NCI-H446 treated with DMSO at 0.1 percent for 48 hours (cell line): ENCODE measurements at places on chromosomes 11 and 22.

DNA sequence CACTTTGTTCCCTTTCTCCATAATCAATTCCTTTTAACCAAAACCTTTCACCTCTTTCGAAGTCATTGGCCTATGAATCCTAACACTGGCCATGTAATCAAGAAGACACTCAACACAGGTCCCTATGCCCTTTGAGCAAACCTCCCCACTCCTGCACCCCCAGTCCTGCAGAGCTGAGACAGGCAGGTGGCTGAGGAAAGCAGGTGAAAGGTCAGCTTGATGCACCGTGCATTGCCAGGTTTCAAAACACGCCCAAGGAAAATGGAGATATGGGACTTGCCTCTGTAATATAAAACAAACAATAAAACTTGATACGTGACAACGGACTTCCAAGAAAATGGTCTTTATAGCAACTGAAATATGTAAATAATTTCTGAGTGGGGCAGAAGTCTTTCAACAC lies 10.6 kb downstream of the CPT1A start:
- no peak for DNase-seq

GRCh38 chr11:46899501-46900025 lies 18.8 kb downstream of the LRP4 start:
- DNase-seq: no peak

GRCh38 chr11:267491-267994 lies 10.7 kb upstream of the NLRP6 start:
- DNase-seq: no peak

- peak; percentile 80 for DNase-seq
Measured at GRCh38 chr22:35835998-35836691, 118.5 kb downstream of the APOL5 start.

- DNase-seq: no peak
Measured at GRCh38 chr11:134533511-134533910, 121.5 kb upstream of the B3GAT1 start.

- no peak for DNase-seq
Measured at GRCh38 chr11:114059278-114059983, at the start of gene ZBTB16. Gene ZBTB16, plus strand, starts transcription at chr11:114059711. Its CDS starts 3,590 bp downstream, at chr11:114063301.

GRCh38 chr11:70074746-70075145 lies 3.4 kb upstream of the ANO1 start:
- DNase-seq: no peak

DNA sequence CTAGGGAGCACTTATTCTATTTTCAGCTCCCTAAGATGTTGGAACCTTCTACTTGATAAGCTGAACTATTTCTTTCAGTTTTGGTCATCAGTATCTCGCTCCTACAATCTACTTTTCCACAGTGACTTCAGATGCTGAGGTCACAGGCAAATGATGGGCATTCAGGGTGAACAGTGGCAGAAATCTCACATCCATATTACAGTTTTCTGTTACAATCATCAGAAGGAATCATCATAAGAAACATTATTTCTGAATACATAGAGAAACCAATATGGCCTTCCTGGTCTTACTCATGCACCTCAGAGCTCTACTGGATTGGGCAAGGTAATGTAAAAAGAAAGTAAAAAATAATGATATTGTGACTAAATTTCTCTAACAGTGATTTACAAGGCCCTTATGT lies 39.4 kb upstream of the DDI1 start:
- no peak for DNase-seq

- DNase-seq: no peak
Measured at GRCh38 chr11:1449490-1450243, 36.9 kb downstream of the MOB2 start.

GRCh38 chr22:25623851-25624250 lies 59.4 kb downstream of the GRK3 start:
- no peak for DNase-seq

DNA sequence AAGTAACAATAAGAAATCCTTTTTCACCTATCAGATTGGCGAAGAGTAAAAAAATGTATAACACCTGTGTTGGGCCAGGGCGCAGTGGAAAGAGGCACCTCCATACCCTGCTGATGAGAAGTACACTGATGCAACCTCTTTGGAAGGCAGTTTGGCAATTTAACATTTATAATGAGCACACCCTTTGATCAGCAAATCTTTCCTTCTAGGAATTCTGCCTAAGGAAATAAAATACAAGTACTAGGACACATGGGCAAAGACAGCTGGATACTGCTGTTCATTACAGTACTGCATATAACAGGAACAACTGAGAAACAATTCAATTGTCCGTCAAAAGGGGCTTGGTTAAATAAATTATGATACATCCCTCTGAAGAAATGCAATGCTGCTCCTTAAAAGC lies 110.1 kb downstream of the RPL27A start:
- DNase-seq: no peak

- DNase-seq: no peak
Measured at GRCh38 chr11:124168796-124169195, 14.3 kb upstream of the OR10D3 start.

- no peak for DNase-seq
Measured at GRCh38 chr22:41106122-41106968, 14.0 kb downstream of the EP300 start.

DNA sequence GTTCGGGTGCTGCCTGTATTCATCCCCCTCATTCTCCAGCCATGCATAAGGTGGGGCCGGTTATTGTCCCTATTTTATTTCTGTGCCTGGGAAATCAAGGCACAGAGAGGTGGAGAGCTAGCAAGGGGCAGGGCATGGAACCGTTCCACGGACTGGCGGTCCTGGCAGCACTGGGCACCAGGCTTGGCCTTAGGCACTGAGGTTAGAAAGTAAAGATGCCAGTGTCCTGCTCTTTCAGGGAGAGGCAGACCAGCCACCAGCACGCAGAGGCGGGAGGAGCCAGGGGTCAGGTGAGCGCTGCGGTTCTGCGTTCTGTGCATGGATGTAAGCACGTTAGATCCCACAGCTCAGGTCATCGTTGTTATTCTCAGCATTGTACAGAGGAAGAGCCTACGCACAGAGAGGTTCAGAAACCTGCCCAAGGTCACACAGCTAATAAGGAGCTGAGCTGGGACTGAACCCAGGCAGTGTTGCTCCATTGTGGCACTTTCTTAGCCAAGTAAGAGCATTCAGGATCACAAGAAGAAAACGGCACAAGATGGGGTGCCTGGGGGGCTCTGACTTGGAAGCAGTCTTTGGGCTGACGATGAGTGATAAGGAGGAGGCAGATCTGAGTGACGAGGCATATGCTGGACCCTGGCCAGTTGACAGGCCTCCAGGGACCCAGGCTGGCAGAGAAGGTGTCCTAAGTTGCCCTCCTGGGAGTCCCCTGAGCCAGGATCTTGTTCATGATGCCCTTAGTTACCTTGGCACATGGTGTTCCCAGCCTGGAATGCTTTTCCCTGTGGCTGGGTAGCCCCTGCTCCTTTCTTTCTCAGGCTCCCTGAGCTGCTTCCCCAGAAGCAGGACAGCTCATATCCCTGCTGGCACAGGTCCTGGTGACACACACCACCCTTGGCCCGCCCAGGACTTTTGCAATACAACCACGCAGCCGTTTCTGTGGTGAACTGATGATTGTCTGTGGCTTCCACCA lies 41.1 kb downstream of the OSBPL5 start:
- peak; percentile 77 for DNase-seq

DNA sequence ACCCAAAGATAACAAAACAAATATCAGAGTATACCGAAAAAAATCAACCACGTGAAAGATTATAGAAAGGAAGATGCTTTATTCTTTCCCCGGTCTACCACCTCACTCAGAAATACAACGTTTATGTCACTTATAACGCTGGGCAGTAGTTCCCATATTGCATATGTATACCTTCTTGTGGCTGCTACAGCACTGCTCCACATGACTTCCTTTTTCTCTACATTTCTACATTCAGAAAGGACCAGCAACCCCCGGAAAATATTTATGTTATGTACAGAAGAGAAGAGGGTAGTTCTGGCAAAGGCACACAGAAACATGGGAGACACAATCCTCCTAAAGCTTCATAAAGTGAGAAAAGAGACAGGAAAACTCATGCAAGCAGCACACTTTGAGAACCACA lies 56.8 kb downstream of the MTMR2 start:
- no peak for DNase-seq

DNA sequence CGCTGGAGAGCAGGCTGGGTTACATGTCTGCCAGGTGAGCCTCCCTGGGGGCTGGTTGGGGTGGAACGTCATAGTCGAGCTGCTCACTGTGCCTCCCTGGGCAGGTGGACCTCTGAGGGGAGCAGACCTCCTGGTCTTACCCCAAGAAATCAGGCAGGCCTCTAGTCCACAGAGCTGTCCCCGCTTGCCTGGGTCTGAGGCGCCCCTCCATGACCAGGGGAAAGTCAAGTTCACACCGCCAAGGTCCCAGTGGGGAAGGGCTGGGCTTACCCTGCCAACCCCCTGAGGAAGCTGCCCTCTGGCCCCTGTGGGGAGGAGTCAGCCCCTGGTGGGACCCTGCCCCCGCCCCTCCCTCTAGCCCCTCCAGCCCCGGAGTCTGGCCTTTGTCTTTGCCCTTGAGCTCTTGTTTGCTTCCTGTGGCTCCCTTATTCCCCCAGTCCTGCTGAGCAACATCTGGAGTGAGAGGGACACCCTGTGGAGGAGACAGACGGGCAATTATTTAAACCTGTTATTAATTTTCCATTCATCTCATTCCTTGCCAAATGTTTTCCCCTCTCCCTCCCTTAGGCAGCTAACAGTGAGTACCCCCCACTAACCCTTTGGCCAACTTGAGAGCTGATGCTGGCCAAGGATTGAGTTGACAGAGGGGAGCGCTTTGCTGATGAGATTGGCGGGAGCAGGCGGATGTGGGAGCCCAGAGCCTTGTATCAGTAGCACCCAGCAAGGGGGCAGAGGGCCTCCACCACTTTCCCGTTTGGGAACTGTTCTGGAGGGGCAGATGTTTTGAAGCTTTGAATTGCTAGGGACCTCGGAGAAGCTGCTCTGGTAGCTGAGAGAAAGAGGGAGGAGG lies 83.4 kb downstream of the CEP164 start:
- DNase-seq: peak; percentile 94

DNA sequence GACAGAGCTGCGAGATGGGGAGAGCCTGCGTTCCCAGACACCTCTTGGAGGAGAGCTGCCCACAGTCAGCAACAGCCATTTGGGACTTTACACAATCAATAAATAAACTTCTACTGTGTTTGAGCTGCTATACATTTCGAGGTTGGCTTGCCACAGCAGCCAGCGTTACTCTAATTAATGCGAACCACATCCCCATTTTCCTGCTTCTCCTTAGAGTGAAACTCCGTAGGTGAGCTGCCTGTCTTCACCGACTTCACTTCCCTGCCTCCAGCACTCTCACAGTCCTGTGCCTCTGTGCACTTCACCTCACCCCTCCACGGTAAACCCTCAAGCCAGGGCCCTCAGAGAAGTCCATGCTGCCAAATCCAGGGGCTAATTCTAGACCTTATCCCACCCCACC lies 5.9 kb upstream of the SLC22A12 start:
- DNase-seq: no peak

- no peak for DNase-seq
Measured at GRCh38 chr11:120594746-120595145, 83.2 kb downstream of the GRIK4 start.

DNA sequence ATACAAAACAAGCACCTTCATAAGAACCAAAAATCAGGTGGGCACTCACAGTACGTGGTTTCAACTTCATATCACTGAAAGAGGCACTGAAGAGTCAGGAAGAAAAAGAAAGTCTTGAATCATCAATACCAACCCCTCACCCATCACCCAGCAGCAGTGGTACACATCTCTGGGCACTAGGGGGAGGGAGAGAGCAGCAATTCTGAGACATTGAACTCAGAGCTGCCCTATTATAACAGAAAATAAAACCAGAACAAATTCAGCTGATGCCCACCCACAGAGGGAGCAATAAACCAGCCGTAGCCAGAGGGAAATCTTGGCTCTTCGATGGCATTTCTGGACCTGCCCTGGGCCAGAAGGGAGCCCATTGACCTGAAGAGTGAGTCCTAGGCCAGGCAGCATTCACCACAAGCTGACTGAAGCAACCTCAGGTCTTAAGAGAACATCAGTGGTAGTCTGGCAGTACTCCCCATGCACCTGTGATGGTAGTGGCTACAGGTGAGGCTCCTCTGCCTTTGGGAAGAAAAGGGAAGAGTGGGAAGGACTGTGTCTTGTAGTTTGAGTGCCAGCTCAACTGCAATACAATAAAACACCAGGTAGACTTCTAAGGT lies 42.2 kb upstream of the FAM181B start:
- DNase-seq: peak; percentile 60

- DNase-seq: no peak
Measured at GRCh38 chr11:78753297-78753696, 178.6 kb upstream of the NARS2 start.

DNA sequence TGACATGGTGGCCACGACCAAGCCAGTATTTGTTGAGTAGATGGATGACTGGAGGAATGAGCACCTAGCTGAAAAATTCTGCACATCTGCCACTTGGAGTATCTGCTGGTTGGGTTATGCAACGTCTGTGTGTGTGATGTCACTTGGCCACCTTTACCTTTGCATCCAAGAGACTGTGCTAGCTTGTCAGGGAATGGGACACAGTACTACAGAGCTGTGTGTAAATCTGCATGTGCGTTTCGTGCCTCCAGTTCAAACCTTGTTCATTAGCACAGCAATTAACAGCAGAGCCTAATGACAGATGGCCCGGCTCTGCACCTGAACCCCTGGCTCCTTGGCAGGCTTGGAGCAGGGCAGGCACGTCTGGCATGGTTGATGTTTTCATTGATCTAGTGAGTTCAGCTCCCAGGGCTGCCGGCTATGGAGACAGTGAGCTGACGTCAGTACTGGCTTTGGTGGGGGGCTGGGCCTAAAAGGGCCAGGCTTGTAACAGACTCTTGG lies 188.4 kb upstream of the NAV2 start:
- peak; percentile 76 for DNase-seq

DNA sequence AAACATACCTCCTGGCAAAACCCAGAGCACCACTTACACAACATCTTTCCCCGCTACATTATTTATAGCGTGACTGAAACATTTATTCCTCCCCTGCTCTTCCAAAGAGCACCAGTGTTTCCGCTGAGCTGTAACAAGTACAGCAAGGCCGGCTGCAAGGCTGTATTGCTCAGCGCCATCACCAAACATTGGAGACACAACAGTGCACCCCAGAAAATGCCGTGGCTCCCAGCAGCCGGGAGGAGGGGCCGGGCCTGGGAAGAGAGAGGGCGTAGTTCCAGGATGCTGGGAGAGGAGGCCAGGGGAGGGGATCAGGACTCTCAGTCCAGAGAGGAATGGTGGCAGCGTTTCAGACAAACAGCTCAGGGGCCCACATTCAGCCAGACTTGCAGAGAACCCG lies 133.2 kb downstream of the DSCAML1 start:
- peak; percentile 11 for DNase-seq

- DNase-seq: no peak
Measured at GRCh38 chr22:46587492-46588278, 32.5 kb upstream of the GRAMD4 start.

- peak; percentile 49 for DNase-seq
Measured at GRCh38 chr11:119416606-119417580, 6.1 kb downstream of the THY1 start.

DNA sequence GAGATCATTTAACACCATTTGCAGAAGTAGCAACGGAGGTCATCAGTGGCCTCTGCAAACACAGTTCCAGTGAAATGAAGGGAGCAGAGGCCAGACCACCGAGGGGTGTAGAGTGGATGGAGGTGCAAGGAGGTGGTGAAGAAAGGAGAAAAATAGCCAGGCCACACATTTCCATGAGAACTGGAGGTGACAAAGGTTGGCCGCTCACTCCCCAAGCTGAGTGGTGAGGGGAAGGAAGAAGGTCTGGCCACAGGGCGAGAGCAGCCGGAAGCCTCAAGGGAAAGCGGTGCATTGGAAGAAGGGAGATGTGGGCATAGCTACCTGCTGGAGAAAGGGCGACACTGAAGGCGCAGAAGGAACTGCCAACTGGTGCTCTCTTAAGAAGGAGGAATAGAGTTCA lies 20.1 kb upstream of the TMPRSS4 start:
- no peak for DNase-seq

GRCh38 chr11:59040607-59041006 lies 45.5 kb upstream of the GLYATL1B start:
- DNase-seq: no peak

- no peak for DNase-seq
Measured at GRCh38 chr22:40031766-40032470, 37.2 kb downstream of the FAM83F start.
